ENCODE measurements at places on chromosomes 11 and 22. TPM values are rescaled to one million over a fixed set of nuclear protein-coding genes. Genes with fewer than 3 reads are reported as not detected.

OR52E8 gene
- total RNA-seq: not detected

RAD9A gene
- total RNA-seq: 25.9 TPM

- DNase-seq: peak; percentile 23
Measured at GRCh38 chr11:43130616-43131015, 181.2 kb upstream of the API5 start.

GRCh38 chr22:21866833-21867527 lies 465 bp downstream of the MAPK1 start:
- no peak for DNase-seq

DNA sequence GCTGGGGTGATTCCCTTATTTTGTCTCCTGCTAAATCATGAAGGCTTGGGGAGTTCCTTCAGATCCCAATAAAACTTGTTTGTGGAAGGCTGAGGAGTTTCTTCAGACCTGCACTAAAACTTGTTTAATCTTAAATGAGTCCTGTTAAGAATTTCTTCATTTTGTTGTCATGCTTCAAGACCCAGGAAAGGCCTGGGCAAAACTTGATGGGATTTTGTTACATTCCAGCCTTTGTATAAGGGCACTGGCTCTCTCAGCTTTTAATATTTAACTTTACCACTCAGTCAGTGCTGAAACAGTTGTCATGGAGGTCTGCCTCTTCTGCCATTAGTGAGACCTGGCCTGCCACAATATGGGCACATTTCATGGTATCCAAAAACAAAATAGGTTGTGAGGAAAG lies 699.0 kb downstream of the ETS1 start:
- no peak for DNase-seq

- DNase-seq: no peak
Measured at GRCh38 chr11:134159652-134160051, 64.1 kb downstream of the NCAPD3 start.

DNA sequence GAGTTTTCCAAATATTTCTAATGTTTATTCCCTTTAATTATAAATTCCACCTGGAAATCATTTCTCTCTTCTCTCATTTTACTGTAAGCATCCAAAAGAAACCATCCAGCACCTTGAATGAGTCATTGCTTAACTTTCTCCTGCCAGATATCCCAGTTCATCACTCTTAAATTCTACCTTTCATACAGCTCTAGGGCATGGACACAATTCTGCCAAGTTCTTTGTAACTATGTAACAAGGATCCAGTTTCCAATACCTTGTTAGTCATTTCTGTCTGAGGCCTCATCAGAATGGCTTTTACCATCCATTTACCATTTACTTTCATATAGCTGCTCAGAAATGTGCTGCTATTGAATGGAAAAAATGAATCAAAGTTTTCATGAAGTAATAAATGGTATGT lies 455.4 kb upstream of the TENM4 start:
- no peak for DNase-seq

- DNase-seq: no peak
Measured at GRCh38 chr11:130592056-130592455, 143.6 kb downstream of the ADAMTS15 start.

- no peak for DNase-seq
Measured at GRCh38 chr11:32366666-32367065, 68.7 kb downstream of the WT1 start.

GRCh38 chr11:5938603-5938965 lies 3.5 kb upstream of the OR56A3 start:
- DNase-seq: no peak

- no peak for DNase-seq
Measured at GRCh38 chr11:2713661-2714462, 14.1 kb upstream of the KCNQ1OT1 start.

DNA sequence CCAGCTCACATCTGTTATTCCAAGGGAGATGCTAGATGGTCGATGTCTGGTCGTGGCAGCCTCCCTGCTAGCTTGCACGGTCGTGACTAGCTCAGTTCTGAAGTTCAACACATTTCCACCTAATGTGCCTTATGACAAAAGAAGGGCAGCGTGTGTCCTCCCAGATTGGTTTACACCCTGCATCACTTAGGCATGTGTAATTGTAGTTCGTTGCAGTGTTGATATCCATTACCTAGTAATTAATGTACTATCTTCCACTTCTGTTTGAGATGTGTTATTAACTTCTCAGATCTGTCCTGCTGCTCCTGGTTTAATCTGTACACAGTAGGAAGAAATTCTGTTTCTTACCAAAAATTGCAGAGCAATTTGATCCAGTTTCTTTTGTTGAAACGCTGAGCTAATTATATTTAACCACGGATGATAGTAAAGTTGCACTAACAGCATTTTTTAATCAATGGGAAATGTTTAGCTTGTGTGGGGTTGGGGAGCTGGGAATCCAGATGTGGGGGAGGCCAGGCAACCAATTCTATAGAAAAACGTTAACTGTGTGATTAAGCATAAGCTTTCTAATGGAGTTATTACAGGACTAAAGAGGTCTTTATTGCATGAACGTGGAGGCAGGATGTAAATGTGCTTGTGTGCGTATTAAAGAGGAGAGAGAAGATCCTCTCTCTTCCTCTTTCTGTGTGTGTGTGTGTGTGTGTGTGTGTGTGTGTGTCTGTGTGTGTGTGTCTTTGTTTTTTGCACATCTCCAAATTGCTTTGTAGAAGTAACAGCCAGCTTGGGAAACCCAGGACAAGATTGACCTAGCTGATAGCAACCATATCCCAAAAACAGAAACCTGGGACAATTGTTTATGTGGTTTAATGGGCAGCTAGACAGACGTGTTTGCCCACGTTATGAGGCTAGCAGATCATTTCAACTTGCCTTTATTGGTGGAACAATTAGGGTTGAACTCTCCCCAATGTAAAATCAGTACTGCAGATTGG lies 145.7 kb upstream of the TTC12 start:
- DNase-seq: no peak

- DNase-seq: no peak
Measured at GRCh38 chr22:33572086-33572485, 348.2 kb downstream of the LARGE1 start.

GRCh38 chr22:45009606-45010531 lies at the start of gene PHF21B:
PHF21B (minus strand) TSS chr22:45010005; CDS start chr22:45009549, 456 bp downstream.
- peak; percentile 75 for DNase-seq

- no peak for DNase-seq
Measured at GRCh38 chr11:20289732-20290131, 73.8 kb upstream of the HTATIP2 start.

DNA sequence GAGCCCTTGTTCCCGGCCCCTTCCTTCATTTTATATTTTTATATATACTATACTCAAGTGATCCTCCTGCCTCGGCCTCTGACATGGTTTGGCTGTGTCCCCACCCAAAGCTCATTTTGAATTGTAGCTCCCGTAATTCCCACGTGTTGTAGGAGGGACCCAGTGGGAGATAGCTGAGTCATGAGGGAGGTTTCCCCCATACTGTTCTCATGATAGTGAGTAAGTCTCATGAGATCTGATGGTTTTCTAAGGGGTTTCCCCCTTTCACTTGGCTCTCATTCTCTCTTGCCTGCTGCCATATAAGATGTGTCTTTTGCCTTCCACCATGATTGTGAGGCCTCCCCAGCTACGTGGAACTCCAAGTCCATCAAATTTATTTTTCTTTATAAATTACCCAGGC lies 7.2 kb upstream of the ZNF280A start:
- DNase-seq: no peak
